Vagina (tissue), 2 donors: ENCODE measurements at places on chromosomes 13 and 19.
A peak's percentile ranks its signal among the peaks of the same experiment; 100 is the strongest.

- no peak for DNase-seq
Measured at GRCh38 chr19:7748756-7749155, 1.4 kb upstream of the CD209 start.

DNA sequence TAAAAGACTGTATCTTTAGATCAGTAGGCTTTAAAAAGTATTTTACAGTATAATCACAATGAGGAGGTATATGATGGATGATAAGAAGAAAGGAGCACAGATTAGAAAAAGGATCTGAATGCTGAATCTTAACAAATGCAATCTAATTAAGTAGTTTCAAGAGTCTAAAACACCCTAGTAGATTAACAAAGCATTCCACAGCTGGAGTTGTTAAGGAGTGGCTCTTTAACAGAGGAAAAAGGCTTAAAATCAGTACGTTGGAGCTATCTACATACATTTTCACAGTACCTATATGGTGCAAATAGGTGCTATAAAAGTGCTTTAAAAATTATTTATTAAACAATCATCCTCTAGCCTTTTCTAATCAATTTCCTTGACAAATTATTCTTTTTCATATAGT is 34.5 kb downstream of the TSC22D1 start:
- no peak for DNase-seq

DNA sequence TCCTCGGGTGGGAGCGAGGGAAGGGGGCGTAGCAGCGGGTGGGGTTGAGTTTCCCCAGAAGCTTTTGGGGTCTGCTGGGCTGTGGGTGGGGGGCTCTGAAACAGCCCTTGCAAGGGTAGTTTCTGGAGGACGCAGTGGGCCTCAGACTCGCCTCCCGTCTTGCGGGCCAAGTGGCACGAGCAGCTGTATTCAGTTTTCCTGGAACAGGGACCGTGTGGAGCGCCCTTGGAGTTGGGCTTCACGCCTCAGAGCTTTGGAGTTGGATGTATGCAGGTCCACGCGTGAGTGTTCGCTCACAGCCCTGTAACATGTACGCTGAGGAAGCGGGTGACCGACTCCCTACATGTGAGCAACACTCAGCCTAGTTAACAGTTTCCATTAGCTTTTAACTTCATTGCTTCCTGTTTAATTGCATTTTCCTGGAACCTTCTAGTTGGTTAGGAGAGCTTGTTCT is 603 bp downstream of the TM9SF2 start:
- no peak for DNase-seq

DNA sequence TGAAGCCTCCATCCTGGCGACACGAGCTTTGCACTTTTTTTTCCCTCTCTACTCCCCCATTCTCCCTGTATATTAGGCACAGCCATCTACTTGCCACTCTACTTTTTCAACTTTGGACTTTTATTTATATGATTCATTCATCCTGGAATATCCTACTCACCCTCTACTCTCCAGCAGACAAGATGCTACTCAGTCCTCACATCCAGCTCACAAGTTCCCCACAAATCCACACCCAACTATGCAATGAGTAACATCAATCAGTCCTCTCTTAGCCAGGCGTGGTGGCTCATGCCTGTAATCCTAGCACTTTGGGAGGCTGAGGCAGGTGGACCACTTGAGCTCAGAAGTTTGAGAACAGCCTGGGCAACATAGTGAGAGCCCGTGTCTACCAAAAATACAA is 23.9 kb upstream of the URAD start:
- no peak for DNase-seq

DNA sequence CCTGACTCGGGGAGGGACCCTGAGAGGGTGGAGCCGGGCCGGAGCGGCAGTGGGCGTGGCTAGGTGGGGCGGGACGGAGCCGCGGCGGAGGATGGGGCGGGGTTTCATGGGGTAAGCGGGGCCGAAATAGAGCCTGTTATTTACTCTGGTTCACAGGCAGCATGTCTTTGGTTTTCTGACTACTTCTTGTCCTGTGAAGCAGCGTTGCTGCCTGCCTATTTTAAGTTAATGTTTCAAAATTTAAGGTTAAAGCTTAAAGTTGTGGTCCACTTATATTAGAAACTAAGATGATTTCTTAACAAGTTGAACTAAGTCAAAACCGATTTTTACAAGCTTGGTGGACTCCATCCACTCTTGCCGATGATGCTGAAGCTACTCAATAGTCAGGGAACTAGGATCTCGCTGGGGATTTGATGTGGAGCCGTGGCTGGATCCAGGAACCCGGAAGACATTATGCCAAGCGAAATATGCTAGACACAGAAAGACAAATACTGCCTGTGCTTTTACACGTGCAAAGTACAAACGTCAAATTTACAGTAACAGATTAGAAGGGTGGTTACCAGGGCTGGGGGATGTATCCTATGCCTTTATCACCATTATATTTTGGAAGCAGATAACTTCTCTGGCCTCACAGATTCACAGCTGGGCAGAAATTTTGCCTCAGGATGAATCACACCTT is 433 bp upstream of the ZNF616 start:
- peak; percentile 97 for DNase-seq

DNA sequence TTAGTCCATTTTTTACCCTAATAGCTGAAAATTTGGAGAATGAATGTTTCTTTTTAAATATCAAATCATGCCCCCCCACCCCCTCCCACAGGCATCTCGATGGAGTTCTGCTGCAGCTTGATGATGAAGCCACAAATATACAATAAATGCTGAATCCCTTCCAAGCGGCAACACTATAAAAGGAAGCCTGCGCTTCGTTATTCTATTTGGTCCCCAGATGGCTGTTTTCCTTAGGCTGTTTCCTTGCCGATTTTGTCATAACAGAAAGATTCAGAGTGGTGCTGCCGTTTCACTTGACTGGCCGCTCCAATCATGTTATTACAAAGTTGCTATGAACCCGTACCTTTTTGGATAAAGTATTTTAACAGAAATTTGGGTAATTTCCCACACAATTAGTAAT is 79.5 kb downstream of the MYO16 start:
- DNase-seq: no peak

DNA sequence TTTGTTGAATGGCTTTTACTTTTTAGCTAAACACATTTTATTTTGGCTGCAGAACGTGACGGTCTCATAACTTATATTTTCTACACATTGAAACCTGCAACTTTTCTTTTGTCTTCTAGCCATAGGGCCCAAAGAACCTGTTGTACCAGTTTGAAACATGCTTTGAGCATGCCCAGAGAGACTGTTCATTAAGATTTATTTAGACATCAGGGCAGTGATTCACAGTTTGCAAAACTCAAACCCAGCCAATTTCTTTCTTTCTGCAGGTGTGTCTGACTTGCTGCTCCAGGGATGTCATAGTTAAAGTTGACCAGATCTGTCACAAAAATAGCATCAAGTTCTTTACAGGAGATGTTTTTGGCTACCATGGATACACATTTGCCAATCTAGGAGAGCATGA is 22.0 kb downstream of the SAE1 start:
- DNase-seq: no peak

DNA sequence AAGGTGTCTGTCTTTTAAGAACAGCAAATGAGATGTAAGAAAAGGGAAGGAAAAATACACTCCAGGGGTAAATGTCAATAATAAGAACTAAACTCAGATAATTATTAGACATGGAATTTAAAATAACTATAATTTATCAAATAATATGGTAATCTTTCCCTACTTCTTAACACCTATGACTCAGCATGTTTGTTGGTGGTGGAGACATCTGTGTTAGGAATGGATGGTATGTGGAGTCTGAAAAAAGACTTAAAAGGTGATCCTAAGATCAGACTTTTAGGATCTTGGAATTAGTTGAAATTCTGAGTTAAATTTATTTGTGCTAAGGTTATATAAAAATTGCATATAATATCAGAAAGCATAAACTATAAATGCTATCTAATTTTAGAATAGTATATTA is 915.1 kb downstream of the SLITRK5 start:
- DNase-seq: no peak

- no peak for DNase-seq
Measured at GRCh38 chr19:39566064-39566463, 26.1 kb upstream of the EID2 start.
